GM04503 (cell line): ENCODE measurements at places on chromosomes 4 and X.

- DNase-seq: peak; percentile 68
Observed at GRCh38 chrX:149371986-149372385, 133.1 kb downstream of the IDS start.

GRCh38 chr4:174378951-174379350 is 95.2 kb downstream of the CEP44 start:
- no peak for DNase-seq

GRCh38 chrX:107454302-107454701 is 4.8 kb downstream of the FRMPD3 start:
- DNase-seq: no peak

GRCh38 chr4:155377276-155377675 is 511 bp upstream of the MAP9 start:
- DNase-seq: no peak

GRCh38 chrX:137424679-137425078 is 141.2 kb upstream of the ZIC3 start:
- no peak for DNase-seq

GRCh38 chr4:15186149-15186548 is 183.9 kb downstream of the CPEB2 start:
- no peak for DNase-seq

DNA sequence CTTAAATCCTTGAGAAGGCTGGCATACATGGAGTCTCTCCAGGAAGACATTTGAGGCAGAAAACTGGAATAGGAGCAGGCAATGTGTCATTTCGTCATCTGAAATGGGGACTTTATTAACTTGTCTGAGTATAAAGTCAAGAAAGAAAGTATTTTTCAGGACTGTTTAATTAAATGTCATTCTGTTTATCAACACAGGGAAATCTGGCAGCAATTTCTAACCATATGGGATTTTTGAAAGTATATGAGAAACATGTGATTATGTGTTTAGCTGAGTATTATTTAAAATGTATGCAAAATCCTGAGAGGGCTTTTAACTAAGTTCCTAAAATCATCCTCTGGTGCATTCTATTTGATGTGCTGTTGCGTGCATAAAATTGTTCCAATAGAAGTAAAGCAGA is 3.9 kb upstream of the FAM9A start:
- DNase-seq: no peak

DNA sequence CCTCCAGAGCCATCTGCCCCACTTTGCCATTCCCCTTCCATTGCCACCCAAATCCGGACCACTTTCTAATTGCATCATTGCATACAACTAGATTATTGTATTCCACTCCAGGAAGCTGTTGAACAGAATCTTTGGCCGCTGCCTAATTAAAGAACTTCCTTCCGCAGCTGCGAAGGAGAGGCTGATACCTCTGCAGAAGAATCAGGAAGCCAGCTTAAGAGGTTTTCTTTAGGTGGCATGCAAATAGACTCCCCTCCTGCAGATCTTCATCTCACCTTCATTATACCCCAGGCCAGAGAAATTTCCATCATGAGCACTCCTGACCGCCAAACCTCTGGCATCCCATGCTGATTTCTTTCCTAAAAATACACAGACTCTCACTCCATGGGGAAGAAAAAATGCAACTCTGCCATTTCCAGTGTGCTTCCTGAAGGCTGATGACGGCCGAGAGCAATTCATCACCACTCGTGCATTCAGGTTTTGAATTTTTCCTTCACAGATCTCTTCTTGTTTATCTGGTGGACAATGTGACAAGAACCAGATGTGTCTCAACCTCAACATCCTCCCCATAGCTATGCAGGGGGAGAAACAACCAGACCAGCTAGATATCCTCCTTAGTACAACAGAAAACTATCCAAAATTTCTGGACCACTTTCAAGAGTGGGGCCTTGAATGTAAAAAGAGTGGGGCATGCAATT is 31.2 kb downstream of the LGI2 start:
- DNase-seq: no peak

GRCh38 chrX:136034668-136035067 is 49.4 kb downstream of the SLC9A6 start:
- DNase-seq: no peak

DNA sequence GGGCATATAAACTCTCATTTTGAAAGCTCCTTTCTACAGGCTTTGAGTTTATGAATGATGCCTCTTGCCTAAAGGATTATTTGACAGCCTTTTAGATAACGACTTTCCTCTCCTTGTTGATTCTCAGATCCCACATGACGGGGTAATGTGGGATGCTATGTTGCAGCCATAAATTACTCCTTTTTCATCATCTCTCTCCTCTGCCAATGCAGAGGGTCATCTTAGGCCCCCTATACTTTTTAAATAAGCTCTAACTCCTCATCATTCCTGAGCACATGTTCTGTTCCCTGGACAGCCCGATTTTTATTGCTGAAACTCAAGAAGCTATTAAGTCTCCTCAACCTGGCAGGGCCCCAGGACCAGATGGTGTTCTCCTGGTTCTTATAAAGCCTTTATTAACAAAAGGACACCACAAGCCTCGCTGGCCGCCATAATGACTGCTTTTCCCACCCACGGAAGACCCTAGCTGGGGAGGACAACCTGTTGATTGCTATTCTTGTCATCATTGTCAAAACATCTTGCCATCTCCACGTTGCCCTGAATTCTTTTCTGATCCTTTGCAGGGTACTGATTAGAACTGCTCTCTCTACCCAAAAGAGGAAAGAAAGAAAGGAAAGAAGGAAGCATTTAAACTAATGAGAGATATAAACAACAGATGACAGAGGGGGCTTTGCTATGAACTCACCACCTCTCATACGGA is 150.7 kb downstream of the DHX15 start:
- DNase-seq: no peak

DNA sequence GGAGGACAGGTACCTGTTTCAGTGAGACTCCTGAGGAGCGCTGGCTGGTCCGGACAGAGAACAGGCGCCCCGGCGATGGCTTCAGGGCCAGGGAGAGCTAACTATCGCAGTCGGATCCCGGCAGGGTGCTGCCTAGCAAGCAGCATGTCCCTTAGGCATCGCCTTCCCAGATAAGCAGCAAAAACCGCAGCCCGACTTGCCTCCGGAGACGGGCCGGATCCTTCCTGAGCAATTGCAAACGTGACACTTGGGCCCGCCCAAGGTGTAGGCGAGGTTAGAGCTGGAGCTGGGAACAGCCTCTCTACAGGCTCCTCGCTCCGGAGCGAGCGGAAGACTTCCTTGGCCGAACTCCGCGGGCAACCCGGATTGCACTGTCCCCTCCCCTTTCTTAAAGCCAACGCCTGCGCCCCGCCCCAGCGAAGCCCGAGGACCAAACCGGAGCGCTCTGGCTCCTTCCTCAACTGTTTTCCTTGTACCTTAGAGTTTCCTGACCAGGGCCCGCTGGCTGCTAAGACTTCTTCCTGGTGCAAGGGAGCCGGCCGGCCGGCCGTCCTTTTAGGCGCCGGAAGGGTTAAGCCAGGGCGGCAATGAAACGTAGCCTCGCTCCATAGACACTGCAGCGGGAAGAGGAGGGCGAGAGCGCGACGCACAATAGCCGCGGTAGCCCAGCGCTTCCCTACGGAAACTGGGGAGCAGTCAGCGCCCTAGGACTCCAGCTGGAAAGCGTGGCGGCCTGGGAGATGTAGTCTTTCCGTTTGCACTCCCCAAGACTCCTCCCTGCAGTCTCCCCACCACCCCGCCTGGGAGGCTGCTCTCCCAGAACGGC is at the start of gene OPHN1:
Gene OPHN1 (minus strand): TSS at position 341 of the 826 bp plus-strand sequence. CDS start 475 bp downstream, outside the sequence.
- DNase-seq: peak; percentile 31

DNA sequence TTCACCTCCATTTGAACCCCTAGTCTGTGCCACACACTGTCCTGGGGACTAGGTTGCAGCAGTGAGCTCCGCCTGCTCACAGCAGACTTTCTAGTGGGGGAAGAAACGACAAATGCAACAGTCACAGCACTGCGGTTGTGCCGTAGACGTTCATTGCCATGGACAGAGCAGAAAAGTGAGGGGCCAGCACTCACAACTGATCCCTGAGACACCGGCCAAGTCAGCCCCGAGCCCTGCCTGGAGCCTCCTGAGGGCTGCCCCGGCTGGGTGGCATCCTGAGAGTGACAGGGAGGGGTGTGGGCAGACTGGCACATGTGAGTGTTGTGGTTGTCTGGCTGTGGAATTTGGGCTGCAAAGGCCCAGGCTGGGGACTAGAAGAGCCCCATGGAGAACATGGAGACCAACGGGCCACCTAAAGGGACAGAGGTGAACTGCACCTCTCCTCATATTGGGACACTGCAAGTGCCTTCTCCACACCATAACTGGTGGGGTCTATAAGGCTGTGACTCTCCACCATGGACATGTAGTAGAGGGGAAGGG is 4.6 kb downstream of the DUSP9 start:
- no peak for DNase-seq

DNA sequence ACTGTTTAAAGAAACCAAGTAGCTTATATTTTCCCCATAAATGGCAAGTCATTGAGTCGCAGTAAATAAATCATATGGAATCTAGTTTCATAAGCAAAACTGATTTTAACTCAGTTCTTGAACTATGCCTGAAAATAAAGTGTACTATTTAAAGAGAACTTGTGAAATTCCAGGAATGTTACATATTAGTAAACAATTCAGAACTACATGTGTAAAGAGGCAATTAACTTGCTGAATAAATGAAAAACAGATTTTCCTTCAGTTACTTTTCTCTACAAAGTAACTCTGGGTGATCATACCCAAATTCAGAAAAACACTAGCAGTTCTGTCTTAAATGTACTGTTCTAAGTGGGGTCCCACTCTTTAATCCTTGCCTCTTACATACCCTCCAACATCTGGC is 236.1 kb upstream of the EDNRA start:
- DNase-seq: no peak

DNA sequence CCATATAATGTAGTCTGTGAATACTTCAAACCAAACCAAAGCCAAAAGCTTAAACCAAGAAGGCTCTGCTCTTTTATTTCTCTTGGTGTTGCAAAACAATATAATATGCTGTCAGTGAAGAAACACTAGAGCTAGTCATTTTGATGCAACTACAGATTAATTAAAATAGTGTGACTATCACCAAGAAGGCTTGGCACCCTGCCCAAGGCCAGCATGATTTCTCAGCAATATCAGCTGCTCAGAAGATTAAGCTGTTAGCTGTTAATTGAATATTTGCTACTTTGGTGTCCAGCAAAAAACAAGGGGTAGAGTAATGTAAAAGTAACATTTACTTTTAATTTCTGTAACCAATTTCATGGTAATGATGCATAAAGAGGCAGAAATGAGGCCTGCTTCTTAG is 104.9 kb upstream of the PRPS2 start:
- DNase-seq: no peak

DNA sequence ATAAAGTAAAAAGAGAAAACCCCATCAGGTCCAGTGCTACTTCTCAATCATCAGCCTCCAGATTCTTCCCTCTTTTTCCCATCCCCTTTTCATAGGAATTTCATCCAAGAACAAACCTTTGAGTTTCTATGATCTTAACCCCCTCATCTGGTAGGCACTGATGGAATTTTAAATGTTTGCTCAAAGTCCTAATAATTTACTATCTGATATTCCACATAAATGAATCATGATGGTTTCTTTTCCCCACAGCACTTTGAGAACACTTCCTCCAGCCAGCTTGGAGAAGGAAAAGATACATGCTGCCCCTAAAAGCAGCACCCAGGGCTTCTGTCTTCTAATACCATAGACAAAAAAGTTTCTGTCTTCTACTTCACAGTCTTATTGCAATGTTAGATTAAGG is 19.4 kb upstream of the KLHL8 start:
- DNase-seq: no peak

- DNase-seq: no peak
Observed at GRCh38 chr4:186096681-186097165, 7.8 kb upstream of the FAM149A start.

DNA sequence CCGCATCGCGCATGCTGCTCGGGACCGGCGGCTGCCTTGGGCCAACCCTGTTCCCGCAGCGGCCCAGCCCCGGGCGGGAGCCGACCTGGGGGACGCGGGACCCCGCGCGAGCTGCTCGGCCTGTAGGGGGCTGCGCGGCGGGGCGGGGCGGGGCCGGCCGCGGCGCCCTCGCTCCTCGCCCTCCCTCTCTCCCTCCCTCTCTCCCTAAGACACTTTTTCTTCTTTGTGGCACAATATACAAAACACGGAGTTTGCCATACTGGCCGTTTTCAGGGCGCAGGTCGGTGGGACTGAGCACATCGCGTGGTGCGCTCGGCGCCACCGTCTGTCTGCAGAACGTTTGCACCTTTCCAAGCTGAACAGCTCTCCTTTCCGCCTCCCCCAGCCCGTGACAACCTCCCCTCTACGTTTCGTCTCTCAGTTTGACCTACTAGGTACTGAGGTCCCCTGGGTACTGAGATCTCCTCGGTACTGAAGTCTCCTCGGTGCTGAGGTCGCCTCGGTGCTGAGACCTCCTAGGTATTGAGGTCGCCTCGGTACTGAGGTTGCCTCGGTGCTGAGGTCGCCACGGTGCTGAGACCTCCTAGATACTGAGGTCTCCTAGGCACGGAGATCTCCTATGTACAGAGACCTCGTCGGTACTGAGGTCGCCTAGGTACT is 261.1 kb upstream of the PLCXD1 start:
- no peak for DNase-seq

GRCh38 chr4:153401501-153401900 is 57.0 kb downstream of the MND1 start:
- DNase-seq: no peak

DNA sequence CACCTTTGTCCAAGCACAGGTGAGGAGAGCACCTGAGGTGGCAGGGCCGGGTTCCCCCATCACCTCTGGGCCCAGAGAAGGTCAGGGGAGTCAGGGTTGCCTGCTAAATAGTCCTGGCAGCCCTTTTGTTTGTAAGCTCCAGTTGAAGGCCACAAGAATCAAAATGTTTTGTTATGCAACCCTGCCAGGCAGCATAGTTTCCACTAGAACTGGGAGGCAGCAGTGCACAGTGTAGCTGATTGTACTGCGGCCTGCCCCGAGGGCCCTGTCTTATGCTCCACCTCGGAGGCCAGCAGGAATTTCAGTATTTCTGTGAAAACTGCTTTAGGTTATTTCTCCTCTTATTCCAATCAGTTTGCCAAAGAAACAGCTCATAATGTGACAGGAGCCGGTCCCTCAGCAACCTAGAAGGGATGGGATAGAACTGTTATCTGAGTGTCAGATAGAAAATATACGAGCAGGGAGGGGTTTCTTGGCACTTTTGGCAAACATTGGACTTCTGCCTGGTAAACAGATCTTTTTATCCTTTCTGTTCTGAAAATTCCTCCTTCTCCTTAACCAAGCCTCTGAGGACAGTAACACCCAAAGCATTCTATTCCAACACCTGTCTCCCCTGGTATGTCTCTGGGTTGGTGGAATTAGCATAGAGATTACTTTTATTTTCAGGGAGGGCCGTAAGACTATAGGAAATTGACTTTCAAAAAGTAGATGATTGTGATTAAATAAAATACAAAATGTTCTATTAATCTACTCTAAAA is 93.6 kb downstream of the LNX1 start:
- no peak for DNase-seq

- DNase-seq: no peak
Observed at GRCh38 chr4:5730436-5730835, 19.4 kb downstream of the EVC start.

GRCh38 chr4:164318350-164318749 is 435.6 kb upstream of the SMIM31 start:
- no peak for DNase-seq

- DNase-seq: no peak
Observed at GRCh38 chr4:99275050-99275449, 15.7 kb downstream of the ADH1A start.
